ENCODE measurements at places on chromosomes 7 and 10.

DNA sequence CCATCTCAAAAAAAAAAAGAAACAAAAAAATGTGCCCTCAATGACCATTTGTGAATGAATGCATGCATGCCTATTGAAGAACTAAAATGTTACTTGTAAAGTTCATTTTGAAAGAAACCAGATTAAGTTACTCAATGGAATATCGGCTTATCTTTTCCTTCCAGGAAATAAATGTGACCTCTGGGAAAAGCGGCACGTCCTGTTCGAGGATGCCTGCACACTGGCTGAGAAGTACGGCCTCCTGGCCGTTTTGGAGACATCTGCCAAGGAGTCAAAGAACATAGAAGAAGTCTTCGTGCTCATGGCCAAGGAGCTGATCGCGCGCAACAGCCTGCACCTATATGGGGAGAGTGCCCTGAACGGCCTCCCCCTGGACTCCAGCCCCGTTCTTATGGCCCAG is 21.9 kb downstream of the RAB19 start:
- no peak for DNase-seq

- no peak for DNase-seq
Observed at GRCh38 chr7:128941323-128941890, 3.7 kb downstream of the IRF5 start.

DNA sequence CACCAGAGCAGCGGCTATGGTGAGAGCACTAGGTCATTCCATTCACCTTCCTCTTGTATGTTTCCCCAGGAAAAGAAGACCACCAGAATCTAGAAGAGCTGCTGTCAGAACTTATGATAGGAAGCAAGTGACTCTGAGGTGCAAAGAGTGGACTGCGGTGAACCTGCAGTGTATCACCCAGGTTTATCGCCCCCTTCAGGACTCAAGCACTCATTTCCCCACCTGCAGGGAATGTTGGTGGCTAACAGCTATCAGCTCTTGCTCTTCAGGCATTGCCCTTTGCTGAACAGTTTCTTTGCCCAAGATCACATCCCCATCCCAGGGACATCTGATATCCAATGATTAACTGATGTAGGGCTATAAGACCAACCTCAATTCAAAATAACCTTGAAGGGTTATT is 66.3 kb upstream of the IL6 start:
- no peak for DNase-seq

DNA sequence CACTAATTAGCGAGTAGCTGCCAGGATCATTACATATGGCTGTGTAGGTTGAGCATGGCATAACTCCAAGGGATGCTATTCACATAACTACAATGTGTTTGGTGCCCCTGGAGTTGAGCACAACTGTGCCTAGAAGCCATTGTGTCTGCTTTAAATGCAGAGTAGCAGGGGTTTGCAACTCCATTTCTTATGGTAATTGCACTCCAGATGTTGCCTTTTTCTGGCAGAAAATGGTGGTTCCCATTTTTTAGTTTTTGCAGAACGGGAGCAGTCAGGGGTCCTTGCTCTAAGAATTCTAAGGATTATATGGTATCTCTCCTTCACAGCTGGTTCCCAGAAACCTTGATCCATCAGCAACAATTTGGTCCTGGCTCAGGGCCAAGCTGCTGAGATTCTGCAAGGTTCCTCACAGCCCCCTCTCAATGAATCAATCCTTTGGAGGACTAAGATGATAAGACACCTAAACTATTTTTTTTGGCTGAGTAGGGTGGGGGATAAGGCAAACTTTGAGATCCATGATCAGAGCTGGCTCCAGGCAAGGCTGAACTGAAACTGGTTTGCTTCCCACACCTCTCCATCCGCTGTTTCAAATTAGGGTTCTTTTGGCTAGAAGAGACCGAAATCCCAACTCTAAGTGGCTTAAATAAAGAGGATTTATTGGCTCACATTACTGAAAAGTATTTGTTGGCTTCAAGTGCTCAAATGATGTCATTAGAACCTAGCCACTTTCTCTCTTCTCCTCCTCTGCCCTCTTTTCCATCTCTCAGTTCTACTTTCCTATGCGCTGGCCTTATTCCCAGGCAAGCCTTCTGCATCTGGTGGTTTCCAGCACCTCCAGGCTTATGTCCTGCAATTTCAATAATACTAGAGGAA is 97.5 kb upstream of the CCDC6 start:
- no peak for DNase-seq

DNA sequence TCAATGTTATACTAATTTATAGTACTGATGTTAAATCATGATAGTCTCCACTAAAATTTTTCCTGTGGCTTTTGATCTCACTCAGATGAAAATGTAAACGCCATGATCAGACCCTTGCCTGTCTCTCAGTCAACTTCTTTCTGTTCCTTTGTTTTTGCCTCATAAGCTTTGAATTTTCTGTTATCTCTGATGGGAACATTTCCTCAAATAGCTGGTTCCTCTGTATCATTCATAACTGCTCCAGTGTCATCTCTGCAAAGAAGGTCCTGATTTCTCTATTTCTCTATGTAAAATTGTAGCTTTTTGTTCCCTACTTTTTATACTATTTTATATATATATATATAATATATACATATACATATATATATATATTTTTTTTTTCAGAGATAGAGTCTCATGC is 67.5 kb downstream of the GPR141 start:
- DNase-seq: no peak

- no peak for DNase-seq
Observed at GRCh38 chr10:100962351-100963080, 6.8 kb upstream of the SEMA4G start.
